Spinal cord (tissue), 10 donors: ENCODE measurements at places on chromosomes 6 and 20. TPM values are rescaled to one million over a fixed set of nuclear protein-coding genes. Genes with fewer than 3 reads are reported as not detected.

Gene TTI1
- polyA plus RNA-seq: 21.8 TPM

Gene ZBTB9
- polyA plus RNA-seq: 14.1 TPM

Gene SLC17A1
- polyA plus RNA-seq: not detected

Gene OOEP
- not detected for polyA plus RNA-seq

Gene FAM209A
- polyA plus RNA-seq: 0.21 TPM

Gene MYL9
- 40.7 TPM for polyA plus RNA-seq

Gene PM20D2
- polyA plus RNA-seq: 16.8 TPM

Gene DUSP15
- 31.0 TPM for polyA plus RNA-seq

Gene MSH5
- 38.8 TPM for polyA plus RNA-seq

Gene CRYBG1
- polyA plus RNA-seq: 1.6 TPM

Gene CPNE5
- polyA plus RNA-seq: 88.4 TPM

Gene ABHD16B
- not detected for polyA plus RNA-seq

Gene EYS
- 1.3 TPM for polyA plus RNA-seq

Gene PPP1R16B
- 47.0 TPM for polyA plus RNA-seq

Gene PERP
- 5.7 TPM for polyA plus RNA-seq

Gene RIOK1
- polyA plus RNA-seq: 26.3 TPM

Gene SLC17A9
- polyA plus RNA-seq: 2.4 TPM

Gene MAP3K5
- polyA plus RNA-seq: 8.5 TPM

Gene BTN1A1
- 0.11 TPM for polyA plus RNA-seq

Gene CD24
- polyA plus RNA-seq: 367 TPM

Gene SLC22A1
- polyA plus RNA-seq: not detected

Gene CYP39A1
- polyA plus RNA-seq: 2.2 TPM

Gene MEI4
- 1.3 TPM for polyA plus RNA-seq

Gene KHDC1L
- polyA plus RNA-seq: 1.6 TPM

Gene PAQR8
- 38.5 TPM for polyA plus RNA-seq

Gene BNIP5
- polyA plus RNA-seq: 0.05 TPM

Gene LGSN
- 0.11 TPM for polyA plus RNA-seq

Gene MMP24
- polyA plus RNA-seq: 51.0 TPM

Gene TDP2
- polyA plus RNA-seq: 37.2 TPM

Gene SLC22A3
- 8.0 TPM for polyA plus RNA-seq

Gene ADGRF1
- polyA plus RNA-seq: 0.39 TPM

Gene MCCD1
- polyA plus RNA-seq: not detected

Gene FUCA2
- 40.7 TPM for polyA plus RNA-seq

Gene CYP24A1
- 1.1 TPM for polyA plus RNA-seq

Gene GDAP1L1
- 134 TPM for polyA plus RNA-seq

Gene SLC17A3
- not detected for polyA plus RNA-seq

Gene PRICKLE4
- 1.6 TPM for polyA plus RNA-seq

Gene POU3F2
- polyA plus RNA-seq: 43.8 TPM

Gene COL10A1
- polyA plus RNA-seq: 0.13 TPM

Gene ROS1
- not detected for polyA plus RNA-seq

Gene TSPYL4
- 137 TPM for polyA plus RNA-seq

Gene FOXF2
- polyA plus RNA-seq: 15.6 TPM

Gene CDKN1A
- polyA plus RNA-seq: 9.5 TPM

Gene CRISP2
- 2.6 TPM for polyA plus RNA-seq

Gene TCP11
- 0.48 TPM for polyA plus RNA-seq

Gene UBD
- polyA plus RNA-seq: not detected

Gene GTSF1L
- polyA plus RNA-seq: not detected

Gene RAET1G
- polyA plus RNA-seq: 1.7 TPM

Gene THBD
- polyA plus RNA-seq: 7.2 TPM

Gene KCTD20
- polyA plus RNA-seq: 52.8 TPM
